ENCODE measurements at places on chromosomes 13 and 19. TPM values are rescaled to one million over a fixed set of nuclear protein-coding genes. Genes with fewer than 3 reads are reported as not detected.

DNA sequence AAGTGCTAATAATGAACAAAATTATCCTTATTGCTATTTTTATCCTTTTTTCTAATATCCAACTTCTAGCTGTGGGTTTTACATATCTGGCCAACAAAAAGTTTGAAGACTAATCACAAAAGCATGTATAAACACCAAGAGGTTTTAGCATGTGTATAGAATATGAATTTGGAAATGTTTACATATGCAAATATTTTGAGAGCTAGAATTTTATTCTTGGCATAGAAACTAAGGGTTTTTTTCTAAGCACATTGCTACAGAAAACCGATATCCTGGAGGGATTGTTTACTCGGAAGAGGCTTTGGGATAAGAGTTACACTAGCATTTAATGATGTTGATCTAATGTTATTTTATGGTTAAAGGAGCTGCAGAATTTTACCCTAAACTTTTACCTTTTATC is 392.1 kb downstream of the EFNB2 start:
- no peaks in the 10 kb centered on the region for H3K27me3 ChIP-seq
- H3K36me3 ChIP-seq: no peaks in the 10 kb centered on the region
- H3K4me1 ChIP-seq: no peaks in the 10 kb centered on the region

DNA sequence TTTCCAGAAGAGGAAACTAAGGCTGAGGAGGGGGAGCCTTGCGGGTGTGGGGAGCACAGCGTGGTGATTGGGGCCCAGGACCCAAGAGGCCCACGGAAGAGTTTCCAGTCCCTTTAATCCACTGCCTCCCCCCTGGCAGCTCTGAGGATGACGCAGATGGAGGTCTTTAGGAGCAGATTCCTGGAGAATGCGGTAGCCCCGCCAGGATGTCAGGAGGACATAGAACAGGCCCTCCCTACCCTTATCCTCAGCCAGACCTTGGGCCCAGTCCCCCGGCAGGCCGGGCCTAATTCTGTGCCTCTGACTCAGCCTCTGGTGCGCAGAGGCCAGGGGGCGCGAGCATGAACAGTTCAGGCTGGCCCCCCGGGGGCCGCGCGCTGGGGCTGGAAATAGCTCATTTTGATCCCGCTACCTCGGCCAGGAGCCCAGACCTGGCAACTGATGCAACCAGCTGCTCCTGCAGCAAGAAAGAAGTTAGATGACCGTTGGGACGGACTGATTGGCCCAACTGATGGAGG is 461 bp upstream of the HSPB6 start:
- DNase-seq: peak; percentile 85
- peaks cover 35% of the 10 kb centered on the region for H3K4me1 ChIP-seq
- H3K36me3 ChIP-seq: no peaks in the 10 kb centered on the region
- H3K27me3 ChIP-seq: no peaks in the 10 kb centered on the region
- no peak overlapping the region for H3K4me3 ChIP-seq

GRCh38 chr13:46721054-46721453 is 75.9 kb downstream of the ESD start:
- no peak overlapping the region for H3K27ac ChIP-seq
- H3K36me3 ChIP-seq: no peaks in the 10 kb centered on the region
- H3K27me3 ChIP-seq: no peaks in the 10 kb centered on the region
- no peak overlapping the region for H3K4me3 ChIP-seq
- H3K4me1 ChIP-seq: no peaks in the 10 kb centered on the region

DNA sequence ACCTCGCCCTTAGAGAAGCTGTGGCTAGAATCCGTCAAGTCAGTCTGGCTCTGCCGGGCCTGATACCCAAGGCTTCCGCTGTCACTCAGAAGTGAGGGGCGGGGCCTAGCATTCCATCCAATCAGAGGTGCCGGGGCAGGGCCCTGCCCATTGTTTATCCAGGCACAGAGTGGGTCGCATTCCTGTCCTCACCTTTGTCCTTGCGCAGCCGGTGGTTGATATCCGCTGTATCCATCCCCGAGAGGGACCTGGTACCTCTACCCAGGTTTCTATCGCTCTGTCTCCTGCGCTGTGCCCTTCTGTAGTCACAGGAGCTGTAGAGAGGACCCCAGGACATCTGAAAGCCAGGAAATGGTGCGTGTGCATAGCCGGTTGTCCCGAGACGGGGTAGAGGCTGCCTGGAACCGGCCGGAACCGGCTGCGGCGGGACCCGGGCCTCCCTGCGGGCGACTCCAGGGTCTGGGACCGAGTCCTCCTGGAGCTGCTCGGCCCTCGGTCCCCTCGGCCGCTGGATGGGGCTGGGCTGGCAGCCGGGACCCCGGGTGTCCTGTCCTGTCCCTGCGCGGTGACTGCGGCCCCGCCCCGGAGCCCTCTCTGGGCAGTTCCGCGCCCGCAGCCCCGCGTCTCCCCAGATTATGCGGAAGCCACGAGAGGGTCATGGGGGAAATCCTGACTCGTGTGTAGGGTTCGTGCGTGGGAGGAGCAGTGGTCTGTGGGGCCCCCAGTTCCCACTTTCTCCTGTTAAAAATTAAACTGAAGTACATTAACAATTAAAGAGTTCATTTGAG is at the start of gene ZNF763:
TSS of gene ZNF763 (plus strand) at position 183 of the 788 bp plus-strand sequence. CDS start at position 352, 169 bp downstream.
- H3K4me3 ChIP-seq: peak within 1 kb of the TSS; percentile 77
- peak within 1 kb of the TSS; percentile 96 for H3K27ac ChIP-seq
- peaks cover 14% of the 10 kb centered on the region for H3K4me1 ChIP-seq
- no peaks in the 10 kb centered on the region for H3K27me3 ChIP-seq

- DNase-seq: no peak
- no peak overlapping the region for H3K4me3 ChIP-seq
- no peak overlapping the region for H3K27ac ChIP-seq
- no peaks in the 10 kb centered on the region for H3K4me1 ChIP-seq
Observed at GRCh38 chr13:35131471-35131870, 189.4 kb downstream of the NBEA start.

GRCh38 chr13:112954488-112955270 is 14.3 kb upstream of the MCF2L start:
- no peak overlapping the region for H3K4me3 ChIP-seq
- no peak overlapping the region for H3K27ac ChIP-seq
- H3K36me3 ChIP-seq: no peaks in the 10 kb centered on the region
- DNase-seq: no peak
- H3K27me3 ChIP-seq: no peaks in the 10 kb centered on the region

DNA sequence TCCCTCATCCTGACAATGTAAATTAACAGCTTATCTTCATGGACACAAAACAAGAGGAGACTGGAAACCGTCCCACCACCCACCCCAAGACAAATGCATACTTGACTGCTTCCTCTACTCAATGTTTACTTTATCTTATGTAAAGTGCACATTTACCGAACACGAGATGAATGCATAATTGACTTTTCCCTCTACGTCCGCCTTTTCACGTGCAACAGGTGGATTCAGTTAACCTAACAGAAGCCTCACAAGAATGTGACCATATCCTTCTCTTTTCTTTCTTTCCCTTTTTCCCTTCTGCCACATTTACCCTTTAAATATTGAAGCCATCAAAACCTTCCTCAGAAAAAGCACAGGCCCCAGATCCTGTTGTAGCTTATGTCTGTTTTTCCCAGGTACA is 468.0 kb downstream of the UQCRFS1 start:
- H3K4me3 ChIP-seq: no peak overlapping the region
- no peaks in the 10 kb centered on the region for H3K4me1 ChIP-seq
- H3K36me3 ChIP-seq: no peaks in the 10 kb centered on the region
- DNase-seq: no peak
- no peaks in the 10 kb centered on the region for H3K27me3 ChIP-seq

- no peaks in the 10 kb centered on the region for H3K36me3 ChIP-seq
- H3K4me3 ChIP-seq: no peak overlapping the region
- no peak overlapping the region for H3K27ac ChIP-seq
- no peaks in the 10 kb centered on the region for H3K27me3 ChIP-seq
Observed at GRCh38 chr13:51919531-51919930, 57.8 kb downstream of the CCDC70 start.

- no peak overlapping the region for H3K27ac ChIP-seq
- H3K36me3 ChIP-seq: no peaks in the 10 kb centered on the region
- no peak for DNase-seq
- no peak overlapping the region for H3K4me3 ChIP-seq
Observed at GRCh38 chr13:109314101-109314500, 472.3 kb downstream of the IRS2 start.

GRCh38 chr19:21922276-21922675 is 86.3 kb upstream of the ZNF43 start:
- H3K4me1 ChIP-seq: no peaks in the 10 kb centered on the region
- no peak overlapping the region for H3K27ac ChIP-seq
- no peaks in the 10 kb centered on the region for H3K36me3 ChIP-seq
- no peak for DNase-seq

GRCh38 chr13:24764276-24764630 is 284 bp downstream of the RNF17 start:
- DNase-seq: no peak
- no peaks in the 10 kb centered on the region for H3K27me3 ChIP-seq
- no peaks in the 10 kb centered on the region for H3K4me1 ChIP-seq
- no peak overlapping the region for H3K27ac ChIP-seq
- H3K36me3 ChIP-seq: no peaks in the 10 kb centered on the region
- H3K4me3 ChIP-seq: no peak overlapping the region

- no peak for DNase-seq
- no peak overlapping the region for H3K27ac ChIP-seq
- no peaks in the 10 kb centered on the region for H3K27me3 ChIP-seq
- H3K36me3 ChIP-seq: no peaks in the 10 kb centered on the region
Observed at GRCh38 chr13:46738055-46738454, 58.9 kb downstream of the ESD start.

GRCh38 chr13:109332506-109333499 is 453.6 kb downstream of the IRS2 start:
- DNase-seq: no peak
- H3K27me3 ChIP-seq: no peaks in the 10 kb centered on the region
- H3K36me3 ChIP-seq: no peaks in the 10 kb centered on the region

GRCh38 chr13:83905641-83906040 is 23.4 kb upstream of the SLITRK1 start:
- no peak overlapping the region for H3K27ac ChIP-seq
- no peak overlapping the region for H3K4me3 ChIP-seq
- no peaks in the 10 kb centered on the region for H3K27me3 ChIP-seq
- no peaks in the 10 kb centered on the region for H3K4me1 ChIP-seq

GRCh38 chr19:6465663-6466062 is 1.6 kb downstream of the CRB3 start:
- no peak for DNase-seq
- peaks cover 9% of the 10 kb centered on the region for H3K27me3 ChIP-seq
- H3K4me3 ChIP-seq: no peak overlapping the region

- peaks cover 85% of the 10 kb centered on the region for H3K27me3 ChIP-seq
- no peaks in the 10 kb centered on the region for H3K36me3 ChIP-seq
- DNase-seq: no peak
- peaks cover 26% of the 10 kb centered on the region for H3K4me1 ChIP-seq
- H3K4me3 ChIP-seq: no peak overlapping the region
Observed at GRCh38 chr19:49423985-49424303, 703 bp upstream of the PTH2 start.

DNA sequence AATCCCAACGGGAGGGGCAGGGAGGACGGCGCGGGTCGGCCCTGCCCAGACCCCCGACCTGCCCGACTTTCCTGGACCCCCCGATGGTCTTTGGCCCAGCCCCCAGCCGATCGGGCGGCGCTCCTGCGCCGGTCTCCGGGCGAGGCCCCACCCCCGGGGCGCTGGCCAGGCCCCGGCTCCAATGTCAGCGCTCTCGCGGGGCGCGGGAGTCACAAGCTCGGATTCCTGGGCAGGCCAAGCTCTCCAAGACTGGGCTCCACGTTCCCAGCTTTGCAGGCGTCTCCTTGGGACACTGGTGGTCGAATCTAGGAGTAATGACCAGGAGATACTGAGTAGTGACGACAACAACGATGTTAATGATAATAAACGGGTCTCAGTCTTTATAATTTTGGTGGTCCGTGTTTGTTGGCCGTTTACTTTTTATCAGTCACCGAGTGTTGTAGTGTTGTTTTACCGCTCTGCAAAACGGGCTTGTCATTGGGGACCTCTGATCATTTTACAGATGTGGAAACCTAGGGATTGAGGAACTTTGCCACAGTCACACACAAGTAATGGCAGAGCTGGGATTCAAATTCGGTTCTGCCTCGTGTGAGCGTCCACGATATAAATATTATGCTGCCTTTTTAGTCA is 545 bp downstream of the RAD23A start:
- no peaks in the 10 kb centered on the region for H3K27me3 ChIP-seq
- peak overlapping the region; percentile 91 for H3K4me3 ChIP-seq
- H3K4me1 ChIP-seq: no peaks in the 10 kb centered on the region

- no peaks in the 10 kb centered on the region for H3K27me3 ChIP-seq
- H3K4me3 ChIP-seq: no peak overlapping the region
- peaks cover 9% of the 10 kb centered on the region for H3K4me1 ChIP-seq
- no peak overlapping the region for H3K27ac ChIP-seq
- DNase-seq: peak; percentile 63
Observed at GRCh38 chr19:18392417-18392816, 5.0 kb downstream of the LRRC25 start.

DNA sequence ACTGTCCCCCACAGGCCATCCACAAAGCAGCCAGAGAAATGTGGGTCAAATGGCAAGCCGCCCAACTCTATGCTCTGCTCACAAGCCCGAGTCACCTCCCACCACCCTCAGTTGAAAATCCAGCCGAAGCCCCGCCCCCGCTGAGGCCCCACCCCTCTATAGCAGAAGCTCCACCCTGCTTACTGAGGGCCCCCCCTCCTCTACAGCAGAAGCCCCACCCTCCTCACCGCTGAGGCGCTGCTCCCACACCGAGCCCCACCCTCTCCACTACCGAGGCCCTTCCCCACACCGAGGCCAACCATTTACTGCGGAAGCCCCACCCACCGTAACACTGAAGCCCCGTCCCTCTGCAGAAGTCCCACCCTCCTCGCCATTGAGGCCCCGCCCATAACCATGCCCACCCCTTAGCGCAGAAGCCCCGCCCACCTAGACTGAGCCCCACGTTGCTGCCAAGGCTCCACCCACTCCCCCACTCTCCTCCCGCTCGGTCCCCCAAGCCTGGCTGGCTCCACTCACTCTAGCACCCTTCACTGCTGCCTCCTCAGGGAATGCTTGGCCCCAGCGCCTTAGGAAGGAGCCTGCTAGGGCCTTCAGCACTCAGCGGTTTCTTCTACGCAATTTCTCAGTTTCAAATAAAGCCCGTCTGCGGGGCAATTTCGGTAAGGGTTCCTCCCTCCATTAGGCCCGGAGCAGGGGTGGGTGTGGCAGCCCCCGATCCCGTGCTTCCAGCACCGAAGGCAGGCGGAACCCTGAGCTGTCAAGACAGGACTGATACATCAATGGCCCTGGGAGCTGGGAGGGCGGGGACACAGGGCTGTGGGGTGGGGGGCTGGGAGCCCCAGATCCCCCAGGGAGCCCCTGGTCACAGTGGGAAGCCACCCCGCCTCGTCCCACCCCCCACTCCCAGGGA is 9.0 kb upstream of the MYDGF start:
- no peaks in the 10 kb centered on the region for H3K36me3 ChIP-seq
- no peak overlapping the region for H3K4me3 ChIP-seq
- H3K27ac ChIP-seq: peak overlapping the region; percentile 44
- peak; percentile 87 for DNase-seq
- no peaks in the 10 kb centered on the region for H3K27me3 ChIP-seq
- H3K4me1 ChIP-seq: no peaks in the 10 kb centered on the region

- DNase-seq: no peak
- H3K27me3 ChIP-seq: no peaks in the 10 kb centered on the region
- H3K4me1 ChIP-seq: peaks cover 4% of the 10 kb centered on the region
- H3K27ac ChIP-seq: no peak overlapping the region
- H3K36me3 ChIP-seq: no peaks in the 10 kb centered on the region
- no peak overlapping the region for H3K4me3 ChIP-seq
Observed at GRCh38 chr19:3693025-3693925, 7.0 kb downstream of the PIP5K1C start.

The CEACAM4 gene
- total RNA-seq: 1.6 TPM

The SUGP2 gene
- 87.6 TPM for total RNA-seq

The MBD3L2 gene
- total RNA-seq: not detected

The KLHL1 gene
- total RNA-seq: 0.14 TPM

The GNA15 gene
- total RNA-seq: 12.3 TPM

The ZNF221 gene
- 3.8 TPM for total RNA-seq

The SSC5D gene
- 1.5 TPM for total RNA-seq

The VRK3 gene
- total RNA-seq: 28.1 TPM

The CCNE1 gene
- total RNA-seq: 10.0 TPM

The GPR12 gene
- not detected for total RNA-seq

The ELANE gene
- not detected for total RNA-seq
